Stimulated activated CD4-positive, alpha-beta T cell treated with anti-CD3 and anti-CD28 coated beads, Interleukin-4, amount 100 ng/mL, for 24 hours (primary cell): ENCODE measurements at places on chromosomes 3 and 15.

- no peak for DNase-seq
Observed at GRCh38 chr3:143712522-143712921, 135.7 kb downstream of the SLC9A9 start.

GRCh38 chr15:43094416-43095030 is 11.3 kb downstream of the UBR1 start:
- DNase-seq, result no peak

DNA sequence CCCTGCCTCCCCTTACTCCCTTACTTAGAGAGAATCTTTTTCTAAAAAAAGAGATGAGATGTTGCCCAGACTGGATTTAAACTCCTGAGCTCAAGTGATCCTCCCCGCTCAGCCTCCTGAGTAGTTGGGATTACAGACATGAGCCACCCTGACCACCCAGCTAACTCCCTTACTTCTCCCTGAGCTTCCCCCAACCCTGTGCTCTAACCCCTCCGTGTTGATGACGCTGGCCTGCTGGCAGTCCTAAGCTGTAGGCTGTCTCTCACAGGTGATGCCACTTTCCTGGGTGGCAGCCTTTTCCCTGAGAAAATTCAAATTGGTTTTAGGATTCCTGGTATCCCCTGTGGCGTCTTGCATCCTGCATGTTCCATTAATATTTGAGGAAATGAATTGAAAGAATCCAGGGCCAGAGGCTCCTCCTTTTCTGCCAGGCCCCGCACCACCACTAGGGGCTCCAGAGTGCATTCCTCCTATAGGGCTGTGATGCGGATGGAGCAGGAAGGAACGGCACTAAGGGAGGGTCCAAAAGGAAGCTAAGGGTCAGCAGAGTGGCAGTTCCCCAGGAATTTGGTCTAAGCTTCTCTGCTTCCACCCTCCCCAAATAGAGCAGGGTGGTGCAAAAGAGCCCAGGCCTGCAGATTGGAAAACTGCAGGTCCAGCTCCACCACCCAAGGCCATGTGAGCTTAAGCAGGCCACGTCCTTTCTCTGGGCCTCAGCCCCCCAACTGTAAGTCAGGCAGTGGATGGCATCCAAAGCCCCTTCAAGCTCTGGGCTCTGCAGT is 101.1 kb downstream of the DAPK2 start:
- peak; percentile 74 for DNase-seq

DNA sequence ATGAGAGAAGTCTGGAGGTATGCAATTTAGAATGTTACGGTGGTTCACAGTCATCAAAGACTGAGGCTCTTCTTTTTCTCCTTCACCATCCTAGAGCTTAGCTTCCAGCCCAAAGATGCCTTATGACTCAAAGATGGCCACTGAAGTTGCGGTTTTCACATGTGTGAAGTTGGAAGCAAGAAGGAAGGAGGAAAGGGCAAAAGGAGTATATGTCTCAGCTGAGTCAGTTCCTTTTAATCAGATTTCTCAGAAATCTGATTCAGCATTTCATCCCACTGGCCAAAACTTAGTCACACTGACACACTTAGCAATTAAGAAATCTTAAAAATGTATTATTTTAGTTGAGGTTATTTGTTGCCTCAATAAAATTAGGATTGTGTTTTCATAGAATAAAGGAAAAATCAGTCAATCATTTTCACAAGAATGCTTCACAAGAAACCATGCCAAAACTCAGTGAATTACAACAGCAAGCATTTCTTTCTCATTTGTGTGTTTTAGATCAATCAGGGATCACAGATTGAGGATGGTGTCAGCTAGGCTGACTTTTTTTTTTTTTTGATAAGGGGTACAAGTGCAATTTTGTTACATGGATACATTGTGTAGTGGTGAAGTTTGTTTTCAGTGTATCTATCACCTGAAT is 211.1 kb upstream of the GADL1 start:
- peak; percentile 45 for DNase-seq

GRCh38 chr3:34683851-34684250 is 885.4 kb downstream of the PDCD6IP start:
- DNase-seq, result no peak

DNA sequence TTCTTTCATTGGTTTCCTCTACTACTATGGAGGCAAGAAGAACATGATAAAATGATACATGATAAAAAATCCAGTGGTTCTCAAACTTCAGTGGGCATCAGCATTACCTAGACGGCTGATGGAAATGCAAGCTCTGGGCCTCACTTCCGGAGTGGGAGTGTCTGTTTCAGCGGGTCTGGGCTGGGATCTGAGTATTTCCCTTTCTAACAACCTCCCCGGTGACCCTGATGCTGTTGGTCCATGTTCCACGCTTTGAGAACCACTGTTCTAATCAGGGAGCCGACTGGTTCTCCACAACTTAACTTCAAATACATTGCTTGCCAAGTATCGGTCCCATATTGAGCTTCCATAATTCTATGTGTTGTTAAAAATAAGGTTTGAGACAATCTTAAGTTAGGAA is 712.3 kb upstream of the LMCD1 start:
- no peak for DNase-seq
